DMS 273 treated with DMSO at 0.1 percent for 48 hours (cell line): ENCODE measurements at places on chromosomes 3 and 15.
A peak's percentile ranks its signal among the peaks of the same experiment; 100 is the strongest.

DNA sequence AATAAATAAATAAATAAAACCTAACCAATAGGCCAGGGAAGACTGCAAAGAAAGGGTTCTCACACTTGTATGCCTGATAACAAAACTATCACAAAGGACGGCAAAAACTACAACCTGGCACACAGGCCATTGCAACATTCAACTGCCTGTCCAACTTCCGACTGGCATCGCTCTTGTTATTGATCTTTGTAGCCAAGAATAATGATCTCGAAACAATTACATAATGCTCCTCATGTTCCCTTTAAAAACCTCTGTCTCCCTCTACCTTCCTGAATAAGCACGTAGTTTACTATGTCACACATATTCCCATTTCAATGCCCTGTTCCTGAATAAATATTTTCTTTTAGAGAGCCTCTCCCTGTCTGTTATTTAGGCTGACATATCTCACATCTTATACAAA is 74.3 kb downstream of the B3GNT5 start:
- DNase-seq = no peak

GRCh38 chr3:113000691-113001090 is 9.9 kb downstream of the GTPBP8 start:
- DNase-seq = no peak

DNA sequence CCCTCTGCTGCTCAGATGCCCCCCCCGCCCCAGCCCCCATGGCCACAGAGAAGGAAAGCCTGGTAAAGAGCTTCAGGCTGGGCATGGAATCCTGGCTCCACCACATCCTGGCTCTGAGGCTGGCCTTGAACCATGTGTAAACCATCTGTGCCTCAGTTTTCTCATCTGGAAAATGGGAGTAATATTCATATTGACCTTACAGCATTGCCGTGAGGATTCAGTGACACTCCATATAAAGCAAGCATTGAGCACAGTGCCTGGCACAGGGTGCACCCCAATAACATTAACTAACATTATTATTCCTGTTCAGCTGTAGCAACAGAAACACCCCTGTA is 150.7 kb downstream of the XXYLT1 start:
- no peak for DNase-seq

GRCh38 chr3:138684396-138684795 is 75.8 kb downstream of the FAIM start:
- DNase-seq = peak; percentile 80

GRCh38 chr3:38020342-38020726 is 9.1 kb downstream of the PLCD1 start:
- no peak for DNase-seq

DNA sequence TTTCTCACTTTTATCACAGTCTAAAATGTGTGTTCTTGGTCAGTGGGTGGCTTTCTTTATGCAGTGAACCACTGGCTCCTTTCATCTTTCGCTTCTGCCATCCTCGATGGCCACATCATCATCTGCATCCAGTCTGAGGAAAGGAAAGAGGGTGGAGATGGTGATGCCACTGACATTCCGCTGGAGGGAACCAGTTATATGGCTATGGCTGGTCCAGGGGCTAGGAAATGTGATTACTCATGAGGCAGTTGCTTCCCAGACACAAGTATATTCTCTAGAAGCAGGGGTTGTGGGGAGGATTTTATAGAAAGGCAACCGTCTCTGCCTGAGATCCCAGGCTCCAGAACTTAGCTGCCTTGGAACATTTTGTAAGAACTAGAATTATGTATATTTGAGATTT is 246.7 kb upstream of the AZI2 start:
- no peak for DNase-seq

- DNase-seq = no peak
Measured at GRCh38 chr15:32119694-32120330, 89.5 kb downstream of the CHRNA7 start.

- DNase-seq = no peak
Measured at GRCh38 chr3:176631165-176631564, 566.1 kb downstream of the TBL1XR1 start.

DNA sequence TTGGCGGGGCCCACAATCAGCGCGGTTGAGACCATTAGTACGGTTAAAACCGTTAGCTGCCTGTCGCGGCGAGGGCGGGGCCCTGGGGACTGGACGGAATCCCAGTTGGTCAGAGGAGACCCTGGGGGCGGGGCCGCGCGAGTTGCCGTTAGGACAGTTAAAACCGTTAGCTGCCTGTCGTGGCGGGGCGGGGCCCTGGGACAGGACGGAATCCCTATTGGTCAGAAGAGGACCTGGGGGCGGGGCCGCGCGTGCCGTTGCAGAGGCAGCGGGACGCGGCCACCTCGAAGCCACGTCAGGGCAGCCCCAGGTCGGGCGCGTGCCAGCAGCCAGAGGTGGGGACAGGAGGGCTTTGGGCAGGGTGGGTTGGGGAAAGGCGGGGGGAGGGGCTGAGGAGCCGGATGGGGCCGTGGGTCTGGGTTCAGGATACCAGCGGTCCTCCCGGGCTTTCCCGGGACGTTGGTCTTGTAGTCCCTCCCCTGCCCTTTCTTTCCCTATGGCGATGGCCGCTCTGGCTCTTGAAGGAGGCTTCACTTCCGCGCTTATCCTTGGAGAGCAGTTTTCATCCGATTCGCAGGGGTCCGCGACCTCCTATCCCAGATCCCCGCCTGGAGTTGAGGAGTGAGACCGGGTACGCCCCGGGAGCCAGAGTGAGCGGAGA is 28.0 kb downstream of the KLHDC8B start:
- DNase-seq = no peak

DNA sequence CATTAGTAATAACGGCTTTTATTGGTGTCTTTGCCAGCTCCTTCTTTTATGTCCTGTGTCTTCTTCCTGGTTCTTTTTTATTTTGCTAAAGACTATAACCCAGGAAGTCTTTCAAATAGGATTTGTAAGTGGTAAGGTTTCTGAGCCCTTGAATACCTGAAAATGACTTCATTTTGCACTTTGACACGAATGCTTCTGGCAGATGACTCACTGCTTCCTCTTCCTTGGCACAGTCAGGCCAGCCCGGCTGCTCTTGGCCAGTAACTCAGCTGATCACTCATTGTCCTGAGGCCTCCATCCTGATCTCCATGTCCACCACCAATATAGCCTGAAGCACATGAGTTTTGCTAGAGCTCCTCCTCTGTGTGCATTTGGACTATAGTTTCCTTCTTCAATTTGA is 48.7 kb upstream of the NR2E3 start:
- DNase-seq = no peak

DNA sequence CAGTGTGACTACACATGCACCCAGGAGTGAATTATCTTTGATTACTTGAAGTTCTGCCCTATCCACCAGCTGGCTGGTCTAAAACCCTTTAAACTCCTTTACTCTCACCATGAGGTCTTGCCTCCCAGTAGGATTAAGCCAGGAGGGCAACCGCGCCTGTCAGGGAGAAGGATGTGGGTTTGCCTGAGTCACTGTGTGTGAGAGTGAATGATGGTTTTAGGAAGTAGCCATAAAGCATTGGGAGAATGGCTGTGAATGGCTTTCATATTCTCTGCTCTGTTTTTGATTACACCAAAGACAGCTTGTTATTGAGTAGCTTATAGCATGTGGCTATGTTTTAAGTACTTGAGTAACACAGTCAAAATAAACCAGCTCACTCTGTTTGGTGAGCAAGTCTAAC is 637.7 kb upstream of the TBL1XR1 start:
- no peak for DNase-seq

GRCh38 chr3:134651347-134652041 is 672 bp upstream of the KY start:
- DNase-seq = no peak
